CD4-positive, alpha-beta T cell treated with Interferon gamma for 1 hour (primary cell): ENCODE measurements at places on chromosomes 6 and 20.

GRCh38 chr6:156859686-156860085, 82.5 kb downstream of the ARID1B start:
- DNase-seq = no peak

DNA sequence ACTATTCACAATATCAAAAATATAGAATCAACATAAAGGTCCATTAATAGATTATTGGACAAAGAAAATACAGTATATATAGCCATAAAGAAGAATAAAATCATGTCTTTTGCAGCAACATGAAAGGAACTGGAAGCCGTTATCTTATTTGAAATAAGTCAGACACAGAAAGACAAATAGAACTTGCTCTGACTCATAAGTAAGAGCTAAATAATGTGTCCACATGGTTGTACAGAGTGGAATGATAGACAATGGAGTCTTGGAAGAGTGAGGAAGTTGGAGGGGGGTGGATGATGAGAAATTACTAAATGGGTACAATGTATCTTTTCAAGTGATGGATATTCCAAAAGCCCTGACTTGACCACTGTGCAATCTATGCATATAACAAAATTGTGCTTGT, 613.5 kb downstream of the PHF3 start:
- DNase-seq = no peak

- no peak for DNase-seq
Measured at GRCh38 chr20:54107600-54108325, 37.4 kb upstream of the BCAS1 start.

DNA sequence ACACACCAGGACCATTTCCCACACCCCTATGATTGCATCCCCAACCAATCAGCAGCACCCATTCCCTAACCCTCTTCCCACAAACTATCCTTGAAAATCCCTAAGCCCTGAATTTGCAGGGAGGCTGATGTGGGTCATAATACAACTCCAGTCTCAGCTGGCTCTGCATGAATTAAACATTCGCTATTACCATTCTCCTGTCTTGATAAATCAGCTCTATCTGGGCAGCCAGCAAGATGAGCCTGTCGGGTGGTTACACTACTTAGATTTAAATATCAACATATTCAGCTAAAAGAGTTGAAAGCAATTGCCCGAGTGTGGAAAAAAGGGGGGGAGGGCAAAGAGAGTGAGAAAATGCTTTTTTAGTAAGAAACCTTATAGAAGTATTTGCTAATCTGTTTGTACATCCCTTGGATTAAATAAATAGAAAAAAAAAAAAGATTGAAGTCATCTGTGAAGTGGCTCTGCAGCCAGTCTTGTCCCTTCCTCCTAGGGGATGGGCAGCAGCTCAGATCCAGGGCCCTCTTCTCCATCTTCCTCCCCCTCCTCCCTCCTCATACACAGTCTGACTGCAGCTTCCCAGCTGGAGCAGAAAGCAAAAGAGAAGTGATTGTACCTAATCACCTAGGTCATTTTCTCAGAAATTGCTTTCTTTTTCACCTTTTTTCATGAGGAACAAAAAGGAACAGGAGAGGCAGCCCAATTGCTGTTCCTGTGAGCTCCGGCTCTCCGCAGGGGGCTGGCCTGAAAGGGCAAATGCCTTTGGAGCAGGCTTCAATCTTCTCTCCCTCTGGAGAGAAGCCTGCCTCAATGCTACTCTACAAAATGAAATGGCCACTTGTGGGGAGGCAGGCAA, 356.6 kb upstream of the SULF2 start:
- DNase-seq = no peak

- no peak for DNase-seq
Measured at GRCh38 chr6:116352515-116353471, 18.0 kb upstream of the DSE start.

GRCh38 chr6:154433477-154434241, 76.8 kb downstream of the CNKSR3 start:
- DNase-seq = no peak

- DNase-seq = no peak
Measured at GRCh38 chr20:31608251-31608945, 3.3 kb downstream of the ID1 start.

GRCh38 chr6:22657352-22657980, 88.1 kb downstream of the HDGFL1 start:
- no peak for DNase-seq

DNA sequence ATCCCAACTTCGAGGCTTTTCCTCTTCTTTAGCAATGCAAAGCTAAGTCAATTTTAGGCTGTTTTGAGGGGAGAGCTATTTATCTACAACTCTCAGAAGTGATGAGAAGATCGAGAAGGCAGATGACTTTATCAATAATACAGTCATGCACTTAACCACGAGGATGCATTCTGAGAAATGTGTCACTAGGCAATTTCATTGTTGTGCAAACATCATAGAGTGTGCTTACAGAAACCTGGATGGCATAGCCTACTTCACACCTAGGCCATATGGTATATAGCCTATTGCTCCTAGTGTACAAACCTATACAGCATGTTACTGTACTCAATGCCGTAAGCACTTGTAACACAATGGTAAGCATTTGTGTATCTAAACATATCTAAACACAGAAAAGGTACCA, 66.6 kb downstream of the PRND start:
- no peak for DNase-seq

GRCh38 chr6:83976037-83976755, 57.4 kb upstream of the MRAP2 start:
- no peak for DNase-seq

GRCh38 chr20:15236812-15237211, 899.4 kb upstream of the FLRT3 start:
- DNase-seq = no peak

DNA sequence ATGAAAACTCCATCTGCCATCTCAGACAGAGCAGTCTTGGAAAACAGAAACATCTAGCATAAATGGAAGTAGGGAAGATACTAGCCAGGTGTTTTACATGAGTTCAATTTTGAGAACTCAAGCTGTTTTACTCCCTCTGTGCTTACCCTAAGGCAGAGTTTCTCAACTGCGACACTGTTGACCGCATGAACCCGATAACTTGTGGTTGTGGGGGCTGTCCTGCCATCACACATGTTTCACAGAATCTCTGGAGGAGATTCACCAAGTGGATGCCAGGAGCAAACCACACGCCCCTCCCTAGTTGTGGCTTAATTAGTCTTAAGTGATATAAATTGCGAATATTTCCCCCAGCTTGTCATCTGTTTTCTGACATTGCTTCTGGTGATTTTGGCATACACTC, 2.3 kb upstream of the SERPINB6 start:
- DNase-seq = no peak

GRCh38 chr6:125076482-125076742, 77.2 kb upstream of the TPD52L1 start:
- DNase-seq = no peak

DNA sequence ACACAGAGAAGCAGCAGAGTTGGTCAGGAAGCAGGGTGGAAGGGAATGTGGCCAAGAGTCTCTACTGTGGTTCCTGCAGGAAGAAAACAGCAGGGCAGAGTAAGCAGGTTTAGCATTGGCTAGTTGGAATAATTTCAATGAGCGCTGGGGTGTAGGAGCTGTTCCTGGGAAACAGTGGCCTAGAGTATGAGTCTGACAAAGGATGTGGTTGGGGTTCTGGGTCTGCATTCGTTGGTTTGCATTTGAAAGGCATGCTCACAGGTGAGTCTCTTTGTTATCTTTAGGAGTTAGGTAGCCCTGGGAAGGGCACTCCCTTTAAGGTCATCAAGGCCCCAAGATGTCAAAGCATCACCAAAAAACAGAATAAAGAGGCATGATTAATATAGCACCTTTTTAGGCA, 911.6 kb upstream of the SLC35B3 start:
- DNase-seq = no peak

DNA sequence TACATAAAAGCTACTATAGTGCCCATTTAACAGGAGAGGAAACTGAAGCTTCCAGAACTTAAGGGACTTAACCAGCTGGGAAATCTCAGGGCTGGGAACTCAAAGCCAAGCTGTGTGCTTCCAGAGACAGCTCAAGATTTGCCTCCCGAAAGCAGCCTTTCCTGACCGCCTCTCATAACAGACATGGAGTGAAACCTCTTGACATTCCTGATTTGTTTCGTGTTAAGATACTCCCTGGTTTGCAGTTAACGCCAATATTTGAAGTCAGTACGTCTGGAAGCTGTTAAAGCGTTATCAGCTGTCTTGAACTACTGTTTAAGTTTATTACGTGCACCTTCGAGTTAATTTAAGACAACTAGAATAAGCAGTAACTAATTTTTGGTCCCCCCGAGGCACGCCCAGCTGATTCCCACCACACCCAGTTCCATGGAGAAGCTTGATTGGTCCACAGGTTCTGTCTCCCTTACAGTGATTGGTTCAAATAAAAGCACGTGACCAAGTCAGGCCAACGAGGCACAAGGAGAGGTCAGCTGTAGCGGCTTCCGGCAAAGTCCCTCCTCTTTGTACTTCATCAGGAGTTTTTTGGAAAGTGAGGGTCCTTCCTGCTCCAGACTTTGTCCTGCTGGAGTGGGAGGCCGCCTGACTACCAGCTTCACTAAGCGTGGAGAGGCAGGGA, 8.9 kb upstream of the TCP11 start:
- no peak for DNase-seq

DNA sequence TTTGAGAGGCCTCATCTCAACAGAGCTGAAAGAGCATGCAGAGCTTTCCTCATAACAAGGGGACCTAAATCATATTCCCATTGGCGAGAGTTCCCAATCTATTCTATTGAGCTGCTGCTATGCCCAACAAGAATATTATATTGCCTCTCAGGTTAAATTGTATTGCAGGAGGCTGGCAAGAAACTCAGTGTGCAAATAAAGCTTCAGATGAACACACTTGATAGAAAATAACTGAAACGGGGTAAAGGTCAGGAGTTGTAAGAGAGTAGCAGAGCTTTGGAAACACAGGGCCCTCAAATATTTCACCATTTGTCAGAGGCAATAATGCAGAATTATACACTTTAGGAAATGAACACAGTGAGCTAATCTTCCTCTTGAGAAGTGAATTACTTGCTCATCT, 364.3 kb upstream of the SPTLC3 start:
- no peak for DNase-seq

- peak; percentile 7 for DNase-seq
Measured at GRCh38 chr6:33815854-33816253, 12.1 kb upstream of the MLN start.

GRCh38 chr6:40909811-40910210, 129.2 kb downstream of the UNC5CL start:
- no peak for DNase-seq

- no peak for DNase-seq
Measured at GRCh38 chr6:13304580-13305260, 23.6 kb downstream of the TBC1D7 start.

DNA sequence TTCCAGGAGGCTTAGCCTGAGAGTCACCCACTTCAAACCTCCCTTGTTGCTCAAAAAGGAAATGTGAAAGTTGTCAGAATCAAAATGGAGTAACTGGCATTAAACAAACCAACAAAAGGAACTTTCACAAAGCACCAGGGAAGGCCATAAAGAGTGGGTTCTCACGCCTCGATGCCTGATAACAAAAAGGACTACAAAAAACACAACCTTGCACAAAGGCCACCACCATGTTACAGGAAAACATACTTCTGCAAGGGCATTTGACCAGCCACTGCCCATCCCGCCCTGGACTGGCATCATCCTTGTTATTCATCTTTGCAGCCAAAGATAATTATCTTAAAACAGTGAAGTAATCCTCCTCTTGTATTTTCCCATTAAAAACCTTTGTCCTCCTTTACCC, 34.8 kb downstream of the RNASET2 start:
- DNase-seq = no peak

GRCh38 chr20:39986173-39986904, 702.7 kb downstream of the MAFB start:
- no peak for DNase-seq

- peak; percentile 18 for DNase-seq
Measured at GRCh38 chr6:165850434-165851019, 187.5 kb upstream of the PDE10A start.

DNA sequence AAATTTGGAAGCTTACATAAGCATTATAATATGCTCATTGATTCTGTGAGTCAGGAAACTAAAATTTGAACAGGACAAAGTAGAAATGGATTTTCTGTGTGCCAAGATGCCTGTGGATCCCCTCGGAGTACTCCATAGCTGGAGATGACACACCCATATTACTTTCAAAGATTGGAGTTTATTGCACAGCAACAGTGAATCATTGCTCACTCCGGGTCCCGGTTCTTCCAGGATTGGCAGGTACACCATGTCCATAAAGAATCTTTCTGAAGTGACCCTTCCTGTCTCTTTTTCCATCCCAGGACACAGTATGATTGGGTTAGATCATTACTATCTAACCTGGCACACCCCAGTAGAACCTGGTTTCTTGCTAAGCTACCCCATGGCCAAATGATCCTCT, 2.7 kb upstream of the BTN2A2 start:
- DNase-seq = no peak

DNA sequence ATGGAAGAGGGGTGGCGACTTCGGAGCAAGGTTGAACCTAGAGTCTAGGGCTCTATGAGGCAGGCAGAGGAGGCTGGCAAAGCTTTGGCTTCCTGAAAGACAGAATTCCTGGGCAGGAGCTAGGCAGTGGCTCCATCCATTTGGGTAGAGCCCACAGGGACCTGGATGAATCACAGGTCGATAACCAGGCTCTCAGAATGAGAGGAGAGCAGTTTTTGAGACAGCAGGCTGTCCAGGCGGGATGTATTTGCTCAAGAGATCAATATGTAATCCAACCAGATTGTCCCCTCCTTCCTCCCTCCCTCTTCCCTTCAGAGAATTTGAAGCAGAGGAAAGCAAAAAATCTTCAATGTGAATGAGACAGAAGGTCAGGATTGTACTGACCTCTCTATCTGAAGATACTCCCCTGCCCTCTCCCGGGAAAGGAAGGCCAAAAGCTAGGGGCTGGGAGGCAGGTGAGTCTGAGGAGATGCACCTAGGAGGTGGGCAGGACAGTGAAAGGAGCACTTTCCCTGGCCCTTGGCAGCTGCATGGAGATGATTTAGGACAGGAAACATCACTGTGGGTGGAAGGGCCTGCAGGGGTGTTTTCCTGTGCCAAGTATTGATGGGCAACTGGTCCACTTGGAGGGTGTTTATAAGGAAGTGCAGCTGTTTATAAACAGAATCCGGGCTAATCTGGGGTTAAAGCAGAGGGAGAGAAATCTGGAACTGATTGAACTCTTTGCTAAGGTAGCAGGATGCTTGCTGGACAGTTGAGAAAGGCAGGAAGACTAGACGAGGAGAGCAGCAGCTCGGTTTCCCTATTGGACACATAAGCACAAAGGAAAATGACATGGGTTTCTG, 212.4 kb upstream of the LRFN2 start:
- DNase-seq = no peak

DNA sequence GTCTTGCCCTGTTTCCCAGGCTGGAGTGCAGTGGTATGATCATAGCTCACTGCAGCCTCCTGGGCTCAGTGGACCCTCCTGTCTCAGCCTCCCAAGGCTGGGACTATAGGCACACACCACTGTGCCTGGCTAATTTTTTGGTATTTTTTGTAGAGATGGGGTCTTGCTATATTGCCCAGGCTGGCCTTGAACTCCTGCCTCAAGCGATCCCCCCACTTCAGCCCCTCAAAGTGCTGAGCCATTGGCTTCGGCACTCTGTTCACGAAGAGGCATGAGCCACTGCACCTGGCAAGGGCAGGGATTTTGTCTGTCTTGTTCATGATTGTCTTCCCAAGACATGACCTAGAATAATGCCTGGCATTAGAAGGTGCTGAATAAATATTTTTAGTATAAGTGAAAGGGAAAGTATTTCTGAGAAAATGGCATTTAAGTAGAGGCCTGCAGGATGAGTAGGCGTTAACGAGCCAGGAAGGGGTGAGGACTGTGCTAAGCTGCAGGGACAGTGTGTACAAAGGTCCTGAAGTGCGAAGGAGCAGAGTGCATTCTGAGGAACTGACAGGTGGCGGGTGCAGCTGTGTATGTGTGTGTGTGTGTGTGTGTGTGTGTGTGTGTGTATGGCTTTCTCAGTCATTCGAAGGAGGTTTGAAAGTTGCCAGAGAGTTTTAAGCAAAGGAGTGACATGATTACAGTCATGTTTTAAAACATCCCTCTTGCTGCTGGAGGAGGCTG, 43.0 kb downstream of the VEGFA start:
- DNase-seq = peak; percentile 39
